ENCODE measurements at places on chromosomes 12 and 14. TPM values are rescaled to one million over a fixed set of nuclear protein-coding genes. Genes with fewer than 3 reads are reported as not detected.

Gene POMT2
- 25.6 TPM for total RNA-seq

Gene NRL
- 1.1 TPM for total RNA-seq

Gene PTHLH
- total RNA-seq: 15.4 TPM

Gene INHBC
- not detected for total RNA-seq

Gene GLIPR1L1
- not detected for total RNA-seq

Gene HNF1A
- 4.0 TPM for total RNA-seq

Gene MYF5
- not detected for total RNA-seq

Gene POTEG
- not detected for total RNA-seq

Gene ANKS1B
- 0.35 TPM for total RNA-seq

Gene KLHDC1
- 0.24 TPM for total RNA-seq

Gene EPYC
- total RNA-seq: not detected

Gene MYO1H
- total RNA-seq: not detected

Gene B4GALNT3
- 0.49 TPM for total RNA-seq

Gene ABCD2
- not detected for total RNA-seq

Gene PPP1R36
- 0.38 TPM for total RNA-seq

Gene BCL2L2
- 16.9 TPM for total RNA-seq

Gene ENDOU
- not detected for total RNA-seq

Gene CFAP251
- 0.96 TPM for total RNA-seq

Gene UBR7
- 25.5 TPM for total RNA-seq

Gene C14orf93
- total RNA-seq: 2.4 TPM

Gene PLD4
- not detected for total RNA-seq

Gene GLT8D2
- 0.22 TPM for total RNA-seq

Gene TNS2
- total RNA-seq: 35.6 TPM

Gene FAM181A
- total RNA-seq: not detected

Gene OTUB2
- total RNA-seq: 3.0 TPM

Gene SLC39A5
- not detected for total RNA-seq

Gene TEAD4
- total RNA-seq: 39.4 TPM

Gene PLEKHD1
- 0.03 TPM for total RNA-seq

Gene GALNT6
- 3.3 TPM for total RNA-seq

Gene TMPO
- 86.0 TPM for total RNA-seq

Gene NRIP2
- not detected for total RNA-seq
